ENCODE measurements at places on chromosomes 1 and 21.

DNA sequence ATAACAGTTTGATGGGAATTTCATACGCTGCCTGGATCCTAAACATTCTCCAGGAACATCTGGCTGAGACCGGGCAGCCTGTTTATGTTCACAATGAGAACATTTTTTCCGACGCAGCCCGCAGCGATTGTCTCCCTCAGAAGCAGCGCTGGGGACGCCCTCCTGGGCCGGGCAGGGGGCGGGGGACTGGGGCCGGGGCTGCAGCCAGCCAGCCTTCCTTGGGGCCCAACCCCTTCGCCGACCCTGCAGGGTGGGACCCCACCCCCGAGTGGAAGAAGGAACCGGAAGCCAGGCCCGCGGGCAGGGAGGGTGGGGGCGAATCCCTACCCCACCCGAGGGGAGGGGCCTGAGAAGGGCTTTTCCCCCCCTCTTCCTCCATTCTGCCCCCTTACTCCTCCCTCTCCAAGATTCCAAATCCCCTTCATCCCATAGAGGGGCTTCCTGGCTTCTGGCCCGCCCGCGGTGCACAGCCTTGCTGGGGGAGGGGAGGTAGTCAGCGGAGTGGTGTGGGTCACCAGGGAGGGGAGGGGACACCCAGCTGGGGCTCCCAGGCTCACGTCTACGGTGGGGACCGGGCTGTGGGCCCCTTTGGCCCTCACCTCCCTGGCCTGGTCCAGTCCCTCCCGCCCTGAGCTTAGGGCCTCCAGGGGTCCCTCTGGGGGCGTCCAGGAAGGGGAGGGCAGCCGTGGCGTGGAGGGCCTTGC, 60.6 kb downstream of the WNT9A start:
- DNase-seq, result no peak

GRCh38 chr1:67755619-67756018, 70.6 kb downstream of the GADD45A start:
- DNase-seq, result no peak

GRCh38 chr1:224873434-224874369, 55.8 kb upstream of the DNAH14 start:
- no peak for DNase-seq

- DNase-seq, result peak; percentile 56
These were observed 1.3 kb downstream of the ZBTB7B start for GRCh38 chr1:155003766-155004351.

GRCh38 chr21:36964827-36965719, 1.4 kb downstream of the HLCS start:
- no peak for DNase-seq

- no peak for DNase-seq
These were observed 66.6 kb downstream of the MTR start for GRCh38 chr1:236861560-236862218.

DNA sequence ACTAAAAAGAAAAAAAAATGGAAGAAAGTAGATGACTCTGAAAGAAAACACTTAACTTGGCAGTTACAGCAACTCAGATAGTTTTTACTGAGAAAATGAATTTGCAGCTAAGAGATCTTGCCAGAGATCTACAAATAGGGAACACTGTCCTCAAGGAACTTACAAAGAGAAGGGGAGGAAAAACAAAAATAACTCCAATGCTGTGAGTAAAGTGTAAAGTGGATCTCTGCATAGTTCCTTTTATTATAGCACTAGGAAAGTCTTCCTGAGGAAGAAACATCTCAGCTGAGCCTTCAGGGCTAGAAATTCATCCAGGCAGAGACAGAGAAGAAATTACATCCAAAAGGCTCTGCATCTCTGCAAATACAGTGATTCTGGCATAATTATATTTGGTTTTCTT, 3.9 kb downstream of the CD1B start:
- no peak for DNase-seq

GRCh38 chr1:62628506-62628905, 31.2 kb downstream of the ANGPTL3 start:
- no peak for DNase-seq

GRCh38 chr21:43669828-43670605, 10.7 kb downstream of the RRP1B start:
- DNase-seq, result no peak

DNA sequence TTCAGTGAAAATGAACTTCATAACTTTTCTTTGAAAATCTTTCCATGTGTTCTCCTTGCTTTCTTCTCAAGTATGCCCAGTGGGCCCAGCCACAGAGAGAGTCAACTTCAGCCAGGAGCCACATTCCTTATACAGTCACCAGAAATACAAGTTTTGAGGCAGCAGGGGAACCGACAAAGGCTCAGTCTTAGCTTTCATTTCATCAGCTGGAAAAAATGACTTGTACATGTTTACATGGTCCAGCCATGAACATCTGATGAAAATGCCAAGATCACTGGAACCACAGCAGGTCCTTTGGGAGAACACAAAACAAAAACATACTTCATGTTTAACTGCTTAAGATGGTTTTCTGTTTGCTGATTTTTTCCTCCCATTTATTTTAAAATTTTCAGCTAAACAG, 72.5 kb downstream of the SYDE2 start:
- DNase-seq, result no peak

GRCh38 chr1:210792250-210793102, 341.5 kb downstream of the KCNH1 start:
- peak; percentile 9 for DNase-seq

DNA sequence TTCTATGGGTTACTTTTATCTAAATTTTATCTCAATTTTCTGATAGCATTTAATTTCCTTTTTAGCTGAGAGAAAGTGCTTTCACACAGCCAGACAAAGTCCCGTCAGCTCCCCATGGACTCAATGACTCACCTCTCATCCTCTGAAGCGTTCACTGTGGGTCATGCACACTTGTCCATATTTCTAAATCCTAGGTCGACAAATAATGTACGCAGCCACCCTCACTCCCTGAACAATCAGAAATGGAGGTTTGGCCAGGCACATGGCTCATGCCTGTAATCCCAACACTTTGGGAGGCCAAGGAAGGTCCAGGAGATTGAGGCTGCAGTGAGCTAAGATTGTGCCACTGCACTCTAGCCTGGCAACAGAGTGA, 42.4 kb upstream of the COA6 start:
- DNase-seq, result no peak

DNA sequence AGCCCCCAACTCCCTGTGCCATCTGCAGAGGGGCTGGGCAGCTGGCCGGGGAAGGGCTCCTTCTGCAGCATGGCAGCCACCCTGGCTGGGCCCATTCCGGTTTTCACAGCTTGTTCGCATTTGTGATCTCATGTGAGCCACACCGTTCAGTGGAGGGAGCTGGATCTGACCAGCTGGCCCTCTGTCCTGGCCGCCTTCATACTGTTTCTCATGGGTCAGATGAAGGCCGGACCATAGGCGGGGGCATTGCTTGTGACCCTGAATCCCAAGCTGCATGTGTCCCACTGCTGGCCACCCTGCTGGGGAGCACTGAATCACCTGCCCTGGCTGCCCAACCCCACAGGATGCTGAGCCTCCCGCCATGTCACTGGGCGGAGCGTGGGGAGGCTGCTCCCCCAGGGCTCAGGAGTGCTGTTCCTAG, 36.4 kb upstream of the PRSS38 start:
- DNase-seq, result no peak

GRCh38 chr1:99465176-99465900, 180.6 kb upstream of the PALMD start:
- no peak for DNase-seq

- peak; percentile 79 for DNase-seq
These were observed 32.2 kb upstream of the EPB41 start for GRCh38 chr1:28882009-28882628.

- DNase-seq, result no peak
These were observed 238.4 kb downstream of the NPHP4 start for GRCh38 chr1:5753549-5754421.

DNA sequence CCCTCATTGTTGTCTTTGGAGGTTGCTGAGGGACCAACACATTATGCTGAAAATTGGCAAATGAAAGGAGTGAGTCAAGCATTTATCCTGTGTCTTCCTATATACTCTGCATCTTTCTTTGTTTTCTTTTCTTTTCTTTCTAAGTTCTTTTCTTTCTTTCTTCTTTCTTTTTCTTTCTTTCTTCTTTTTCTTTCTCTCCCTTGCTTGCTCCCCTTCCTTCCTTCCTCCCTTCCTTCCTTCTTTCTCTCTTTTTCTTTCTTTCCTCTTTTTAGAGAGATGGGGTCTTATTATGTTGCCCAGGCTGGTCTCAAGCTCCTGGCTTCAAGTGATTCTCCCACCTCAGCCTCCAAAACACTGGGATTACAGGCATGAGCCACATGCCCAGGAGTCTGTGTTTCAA, 28.3 kb upstream of the COX20 start:
- no peak for DNase-seq

DNA sequence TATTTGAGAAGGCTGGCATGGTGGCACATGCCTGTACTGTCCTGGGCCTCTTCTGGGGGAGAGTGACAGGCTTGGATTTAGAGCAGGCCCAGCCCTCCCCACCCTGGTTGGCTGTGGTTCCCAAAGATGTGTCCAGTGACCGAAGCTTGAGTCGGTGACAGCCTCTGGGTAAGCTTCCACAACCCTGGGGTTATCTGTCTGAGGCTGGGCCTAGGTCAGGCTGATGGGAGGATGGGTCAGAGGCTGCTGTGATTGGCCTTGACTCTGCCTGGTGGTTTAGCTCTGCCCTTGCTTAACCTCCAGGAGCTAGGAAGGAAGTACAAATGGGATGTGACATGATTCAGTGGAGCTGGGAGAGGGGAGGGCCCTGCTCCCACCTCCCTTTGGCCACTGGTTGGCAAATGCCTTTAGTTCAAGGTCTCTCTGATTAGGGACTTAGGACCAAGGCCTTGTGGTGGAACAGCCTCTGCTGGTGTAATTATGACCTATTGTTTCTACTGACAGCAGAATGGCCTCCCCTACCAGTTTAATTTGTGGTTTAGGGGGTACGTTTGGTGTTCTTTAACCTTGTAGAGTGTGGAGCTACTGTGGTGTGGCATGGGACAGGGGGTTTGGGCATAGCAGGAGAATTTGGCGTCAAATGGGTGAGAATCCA, 16.6 kb downstream of the NUDC start:
- DNase-seq, result peak; percentile 30

DNA sequence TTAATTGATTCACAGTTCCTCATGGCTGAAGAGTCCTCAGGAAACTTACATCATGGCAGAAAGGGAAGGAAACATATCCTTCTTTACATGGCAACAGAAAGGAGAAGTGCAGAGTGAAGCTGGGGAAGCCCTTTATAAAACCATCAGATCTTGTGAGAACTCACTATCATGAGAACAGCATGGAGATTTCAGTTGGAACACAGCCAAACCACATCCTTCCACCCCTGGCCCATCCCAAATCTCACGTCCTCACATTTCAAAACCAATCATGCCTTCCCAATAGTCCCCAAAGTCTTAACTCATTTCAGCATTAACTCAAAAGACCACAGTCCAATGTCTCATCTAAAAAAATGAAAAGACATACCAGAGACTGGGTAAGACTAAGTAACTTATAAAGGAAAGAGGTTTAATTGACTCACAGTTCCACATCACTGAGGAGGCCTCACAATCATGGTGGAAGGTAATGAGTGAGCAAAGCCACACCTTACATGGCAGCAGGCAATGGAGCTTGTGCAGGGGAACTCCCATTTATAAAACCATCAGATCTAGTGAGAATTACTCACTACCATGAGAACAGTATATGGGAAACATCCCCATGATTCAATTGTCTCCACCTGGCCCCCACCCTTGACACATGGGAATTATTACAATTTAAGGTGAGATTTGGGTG, 105.2 kb downstream of the MRPL39 start:
- DNase-seq, result no peak

DNA sequence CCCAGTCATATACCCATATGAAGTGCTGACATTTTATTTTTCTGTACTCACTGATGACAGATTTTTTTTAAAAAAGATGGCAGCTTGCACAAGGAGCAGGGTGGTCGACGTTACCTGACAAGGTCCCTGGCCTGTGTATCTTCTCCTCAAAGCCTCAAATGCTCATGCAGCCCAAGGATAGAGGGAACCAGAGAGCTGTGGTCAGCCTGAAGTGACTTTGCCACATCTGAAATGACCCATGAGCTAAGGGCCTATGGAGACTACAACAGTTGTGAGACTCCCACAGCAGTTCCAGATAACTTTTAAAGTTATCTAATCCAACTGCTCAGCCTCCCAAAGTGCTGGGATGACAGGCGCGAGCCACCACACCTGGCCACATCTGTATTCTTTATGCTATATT, 131.1 kb downstream of the GLUL start:
- DNase-seq, result no peak

- DNase-seq, result peak; percentile 21
These were observed 616 bp downstream of the TAF12 start for GRCh38 chr1:28642056-28642846.

- DNase-seq, result no peak
These were observed 161.4 kb upstream of the TNR start for GRCh38 chr1:175904808-175905207.

GRCh38 chr1:157960773-157961172, 32.7 kb upstream of the KIRREL1 start:
- DNase-seq, result no peak

GRCh38 chr1:162371611-162372010, 5.0 kb downstream of the SPATA46 start:
- no peak for DNase-seq

DNA sequence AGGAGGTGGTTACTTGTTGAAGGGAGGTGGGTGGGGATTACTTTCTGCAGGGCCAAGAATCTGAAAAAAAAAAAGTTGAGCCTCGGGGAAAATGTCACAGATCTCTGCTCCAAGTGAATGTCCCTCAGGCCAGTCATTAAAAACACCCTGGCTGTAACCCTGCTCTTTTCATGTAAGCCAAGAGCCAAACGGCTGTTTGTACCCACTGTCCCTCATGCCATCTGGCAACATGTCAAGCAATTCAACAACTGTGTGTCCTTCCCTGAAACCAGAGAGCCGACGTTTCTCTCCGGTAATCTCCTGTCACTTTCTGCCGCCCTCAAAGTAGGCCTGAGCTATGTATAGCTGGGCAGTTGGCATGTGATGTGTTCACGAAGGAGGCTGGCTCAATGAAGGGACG, 14.7 kb downstream of the CASQ2 start:
- DNase-seq, result no peak

GRCh38 chr1:111481387-111482221, 7.8 kb downstream of the C1orf162 start:
- peak; percentile 77 for DNase-seq

DNA sequence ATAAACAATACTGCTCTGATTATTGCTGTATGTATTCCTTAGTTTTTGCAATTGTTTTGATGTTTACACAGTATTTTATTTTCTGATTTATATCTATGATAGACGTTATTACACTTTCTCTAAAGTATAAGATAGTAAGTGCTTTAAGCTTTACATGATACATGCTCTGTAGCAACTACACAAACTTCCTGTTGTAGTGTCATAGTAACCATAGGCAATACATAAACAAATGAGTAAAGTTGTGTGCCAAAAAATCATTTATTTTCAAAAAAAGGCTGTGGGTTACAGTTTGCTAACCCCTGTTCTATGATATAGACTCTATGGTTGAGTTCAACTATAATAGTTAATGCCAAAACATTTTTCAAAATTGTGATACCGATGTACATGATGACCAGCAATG, 1156.4 kb downstream of the AMY1C start:
- DNase-seq, result no peak

Data from kidney capillary endothelial cell (primary cell).